ENCODE measurements at places on chromosomes 12 and 14.

GRCh38 chr12:50542448-50542847 lies 37.7 kb downstream of the DIP2B start:
- no peak for DNase-seq

GRCh38 chr14:35944847-35945246 lies 118.7 kb downstream of the BRMS1L start:
- DNase-seq, result no peak

GRCh38 chr14:77986773-77987172 lies 183.4 kb upstream of the NRXN3 start:
- DNase-seq, result no peak

GRCh38 chr12:11513288-11513687 lies 117.9 kb upstream of the PRB2 start:
- no peak for DNase-seq

DNA sequence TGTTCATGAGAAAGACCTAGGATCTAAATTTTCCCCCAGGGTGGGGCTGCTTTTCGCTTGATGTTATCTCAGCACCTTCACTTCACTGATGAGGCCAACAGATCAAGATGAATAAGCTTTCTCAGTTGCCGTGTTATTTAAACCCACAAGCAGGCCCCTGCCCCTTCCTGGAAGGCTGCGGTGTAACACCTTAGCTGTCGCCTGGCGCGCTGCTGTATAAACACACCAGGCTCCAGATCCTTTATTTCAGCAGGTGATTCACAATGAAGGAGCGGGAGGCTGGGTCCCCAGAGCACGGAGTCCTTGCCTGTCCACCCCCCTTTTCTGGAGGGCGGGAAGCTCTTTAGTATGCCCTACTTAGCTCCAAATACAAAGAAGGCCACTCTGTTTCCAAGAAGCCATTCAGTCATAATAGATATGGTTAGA lies 515.4 kb downstream of the FUT8 start:
- no peak for DNase-seq

DNA sequence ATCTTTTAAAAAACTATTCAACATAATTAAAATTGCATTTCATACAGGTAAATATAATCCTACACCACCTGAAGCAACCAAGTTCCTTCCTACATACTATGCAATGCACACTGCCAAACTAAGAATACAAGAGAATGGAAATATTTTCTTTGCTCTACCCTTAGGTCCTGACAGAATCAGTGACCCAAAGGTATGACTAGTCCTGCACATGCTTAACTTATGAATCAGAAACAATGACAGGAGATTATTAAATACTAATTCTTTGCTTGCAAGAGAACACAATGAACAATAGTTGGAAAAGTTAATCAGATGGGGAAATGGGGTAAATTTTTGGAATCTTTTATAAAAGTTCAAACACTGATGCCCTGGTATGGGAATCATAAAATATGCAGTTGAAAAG lies 220.1 kb downstream of the SOX5 start:
- DNase-seq, result no peak

- DNase-seq, result no peak
Observed at GRCh38 chr14:101791919-101792572, 30.5 kb downstream of the PPP2R5C start.

GRCh38 chr12:62291864-62292760 lies 31.9 kb downstream of the USP15 start:
- DNase-seq, result no peak

- DNase-seq, result no peak
Observed at GRCh38 chr12:93165384-93165932, 212.3 kb upstream of the NUDT4 start.

DNA sequence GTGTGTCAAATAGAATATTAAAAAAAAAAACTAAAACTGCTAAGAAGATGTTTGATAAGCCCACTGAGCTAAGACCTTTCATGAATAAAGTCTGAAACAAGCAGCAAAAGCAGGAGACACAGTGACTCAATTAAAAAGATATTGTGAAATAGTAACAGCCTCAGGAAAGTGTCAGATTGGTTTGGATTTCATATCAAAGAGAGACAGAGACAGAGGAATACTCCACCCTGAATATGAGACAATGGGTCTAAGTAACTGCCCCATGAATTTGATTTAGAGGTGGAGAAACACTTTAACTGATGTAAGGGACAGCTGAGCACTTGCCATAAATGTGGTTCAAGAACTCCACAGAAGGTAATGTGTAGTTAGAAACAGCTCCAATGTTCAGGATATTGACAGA lies 277.9 kb upstream of the FOXG1 start:
- DNase-seq, result no peak

GRCh38 chr14:89586258-89587135 lies 169.5 kb upstream of the FOXN3 start:
- no peak for DNase-seq

DNA sequence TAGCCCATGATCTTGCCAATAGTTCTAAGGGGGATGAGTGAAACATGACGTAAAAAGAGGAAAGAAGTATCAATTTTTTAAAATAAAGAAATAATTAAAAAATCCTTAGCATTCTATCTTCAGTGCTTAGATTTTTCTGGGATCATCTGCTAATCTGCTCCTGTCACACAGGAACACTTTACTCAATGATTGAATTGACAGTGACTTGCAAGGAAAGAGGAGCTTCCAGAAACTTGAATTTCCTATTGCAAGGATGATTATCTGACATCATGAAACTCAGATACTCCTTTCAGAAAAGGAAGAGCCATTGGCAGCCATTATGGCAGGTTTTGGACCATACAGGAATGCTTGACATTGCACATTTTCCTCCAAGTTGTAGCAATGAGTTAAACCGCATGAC lies 41.4 kb upstream of the PTPRO start:
- no peak for DNase-seq

GRCh38 chr12:115726691-115727090 lies 550.8 kb downstream of the MED13L start:
- DNase-seq, result no peak

Measured in D721Med (cell line).